ENCODE measurements at places on chromosomes 6 and 20. TPM values are rescaled to one million over a fixed set of nuclear protein-coding genes. Genes with fewer than 3 reads are reported as not detected.

MYB gene
- 0.98 TPM for total RNA-seq

RFX6 gene
- total RNA-seq = not detected

ADGRG6 gene
- total RNA-seq = 39.7 TPM

MAP7 gene
- total RNA-seq = 28.2 TPM

PPP1R3G gene
- 1.4 TPM for total RNA-seq
